ENCODE measurements at places on chromosomes 12 and 14. TPM values are rescaled to one million over a fixed set of nuclear protein-coding genes. Genes with fewer than 3 reads are reported as not detected.

POTEG gene
- total RNA-seq, result not detected

RFC5 gene
- 7.0 TPM for total RNA-seq

CLEC2B gene
- 14.2 TPM for total RNA-seq

ACSM4 gene
- total RNA-seq, result not detected

NYNRIN gene
- total RNA-seq, result 15.1 TPM

KRT77 gene
- not detected for total RNA-seq

CELA1 gene
- total RNA-seq, result not detected

CD69 gene
- 5.1 TPM for total RNA-seq

GMPR2 gene
- 34.4 TPM for total RNA-seq

SLC8A3 gene
- total RNA-seq, result 0.46 TPM

SIX4 gene
- 1.3 TPM for total RNA-seq

KRT85 gene
- not detected for total RNA-seq

HCAR2 gene
- not detected for total RNA-seq

CLEC4D gene
- 0.71 TPM for total RNA-seq

CLEC2A gene
- not detected for total RNA-seq

TAS2R13 gene
- 2.4 TPM for total RNA-seq

OTUB2 gene
- 1.2 TPM for total RNA-seq

SYT1 gene
- total RNA-seq, result 2.0 TPM

MOAP1 gene
- total RNA-seq, result 21.7 TPM

LBHD2 gene
- total RNA-seq, result not detected

PRB2 gene
- not detected for total RNA-seq

SERPINA12 gene
- total RNA-seq, result not detected

LYZ gene
- 50.3 TPM for total RNA-seq

SLC25A47 gene
- not detected for total RNA-seq

GDF3 gene
- total RNA-seq, result not detected

DBX2 gene
- 0.19 TPM for total RNA-seq

SDSL gene
- 5.5 TPM for total RNA-seq

B3GNT4 gene
- 0.10 TPM for total RNA-seq

TRPV4 gene
- 1.1 TPM for total RNA-seq

GPR162 gene
- 3.9 TPM for total RNA-seq

GATC gene
- total RNA-seq, result 16.2 TPM

DAO gene
- not detected for total RNA-seq

TPPP2 gene
- total RNA-seq, result not detected

VRTN gene
- total RNA-seq, result not detected

FLVCR2 gene
- total RNA-seq, result 7.9 TPM

LGR5 gene
- 0.38 TPM for total RNA-seq

HOXC5 gene
- 5.6 TPM for total RNA-seq

SPATA7 gene
- 9.4 TPM for total RNA-seq

HOXC11 gene
- total RNA-seq, result 1.3 TPM

LRTM2 gene
- not detected for total RNA-seq

BMAL2 gene
- total RNA-seq, result 32.7 TPM

ADAM21 gene
- not detected for total RNA-seq
